ENCODE measurements at places on chromosomes 12 and 14. TPM values are rescaled to one million over a fixed set of nuclear protein-coding genes. Genes with fewer than 3 reads are reported as not detected.

DNA sequence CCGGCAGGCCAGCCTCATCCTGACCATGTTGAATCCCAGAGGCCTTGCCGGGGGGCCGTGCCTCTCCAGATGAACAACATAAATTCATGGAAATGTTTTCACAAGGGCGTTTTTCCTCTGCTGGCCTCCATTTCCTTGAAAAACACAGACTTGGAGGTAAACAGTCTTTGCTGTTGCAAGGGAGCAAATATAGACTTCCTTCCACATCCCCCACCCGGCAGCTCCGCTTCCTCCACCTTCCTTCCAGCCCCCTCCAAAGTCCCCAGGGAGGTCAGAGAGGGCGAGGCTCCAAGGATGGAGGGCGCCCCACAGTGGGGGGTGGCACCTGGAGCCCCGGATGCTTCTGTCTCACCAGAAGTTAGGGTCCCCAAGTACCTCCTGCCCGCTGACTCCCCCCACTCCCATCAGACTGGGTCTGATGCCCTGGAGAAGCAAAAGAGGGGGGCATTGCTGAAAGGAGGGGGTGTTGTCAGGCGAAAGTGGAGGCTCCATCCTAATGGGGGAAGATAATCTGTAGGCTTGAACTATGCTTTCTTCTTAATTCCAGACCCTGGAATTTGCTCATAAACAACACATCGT is 31.1 kb downstream of the CALM1 start:
- peak; percentile 33 for DNase-seq

The KRT80 gene
- 0.65 TPM for total RNA-seq

- DNase-seq = no peak
Observed at GRCh38 chr14:22226381-22226780, 362.6 kb downstream of the DAD1 start.

GRCh38 chr14:68632054-68632895 is 160.6 kb downstream of the ZFP36L1 start:
- no peak for DNase-seq

DNA sequence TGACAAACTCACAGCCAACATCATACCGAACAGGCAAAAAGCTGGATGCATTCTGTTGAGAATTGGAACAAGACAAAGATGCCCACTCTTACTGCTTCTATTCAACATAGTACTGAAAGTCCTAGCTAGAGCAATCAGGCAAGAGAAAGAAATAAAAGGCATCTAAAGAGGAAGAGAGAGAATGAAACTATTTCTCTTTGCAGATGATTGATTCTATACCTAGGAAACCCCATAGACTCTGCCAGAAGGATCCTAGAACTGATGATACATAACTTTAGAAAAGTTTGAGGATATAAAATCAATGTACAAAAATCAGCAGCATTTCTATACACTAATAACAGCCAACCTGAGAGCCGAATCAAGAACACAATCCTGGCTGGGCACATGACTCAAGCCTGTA is 6.1 kb upstream of the ANO6 start:
- DNase-seq = no peak

The NKX2-1 gene
- total RNA-seq = under 0.01 TPM

All from lung microvascular endothelial cell (primary cell).